ENCODE measurements at places on chromosomes 5 and 9.

GRCh38 chr5:139955053-139955605, 88.0 kb downstream of the NRG2 start:
- DNase-seq: no peak

- no peak for DNase-seq
These were observed 20.9 kb downstream of the C9orf57 start for GRCh38 chr9:72039532-72039931.

- no peak for DNase-seq
These were observed 1.4 kb downstream of the PITX1 start for GRCh38 chr5:135032695-135032998.

GRCh38 chr5:134798468-134798867, 39.9 kb downstream of the DDX46 start:
- DNase-seq: no peak

- DNase-seq: no peak
These were observed 164.2 kb upstream of the PUM3 start for GRCh38 chr9:3008091-3008490.

DNA sequence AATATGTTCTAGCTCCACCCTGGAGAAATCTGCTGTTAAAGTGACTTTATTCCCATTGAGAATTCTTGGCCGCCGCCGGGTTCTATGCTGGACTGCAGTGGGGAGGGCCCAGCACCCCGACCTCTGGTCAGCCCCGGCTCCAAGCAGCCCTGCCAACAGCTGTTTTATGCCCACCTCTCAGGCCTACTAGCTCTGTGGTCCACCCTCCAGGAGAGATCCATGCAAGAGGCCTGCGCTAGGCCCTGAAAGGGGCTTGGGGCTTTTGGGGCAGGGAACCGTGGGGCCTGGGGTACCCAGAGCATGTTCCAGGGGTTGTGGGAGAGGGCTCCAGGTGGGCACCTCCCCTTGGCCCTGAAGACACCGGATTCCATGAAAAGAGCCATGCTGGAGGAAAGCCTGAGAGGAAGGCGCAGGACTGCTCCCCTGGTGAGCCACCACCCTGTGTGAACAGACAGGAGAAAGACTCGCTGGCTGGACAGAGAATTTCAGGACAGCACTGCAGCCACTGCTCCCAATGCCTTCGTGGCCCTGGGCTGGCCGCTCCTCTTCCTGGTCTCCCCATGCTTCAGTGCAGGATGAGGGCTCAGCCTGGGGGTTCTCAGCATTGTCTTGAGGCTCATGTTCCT, 44.6 kb upstream of the RUFY1 start:
- DNase-seq: no peak

DNA sequence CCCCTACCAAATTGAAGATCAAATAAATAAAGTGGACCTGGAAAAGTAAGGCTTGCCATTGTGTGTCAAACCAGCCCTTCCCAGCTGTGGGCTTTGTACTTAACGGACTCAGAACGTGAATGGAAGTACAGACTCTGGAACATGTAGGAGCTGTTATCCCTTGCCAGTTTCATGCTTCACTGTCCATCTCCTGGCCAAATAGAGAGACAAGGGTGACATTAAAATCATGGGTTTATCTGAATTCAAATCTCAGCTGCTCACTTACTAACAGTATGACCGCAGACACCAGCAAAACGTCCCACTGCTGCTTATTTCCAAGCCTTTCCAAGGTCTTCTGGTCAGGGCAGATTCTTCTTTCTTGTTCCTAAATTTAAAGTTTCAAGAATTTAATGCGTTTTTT, 52.2 kb downstream of the EXOSC2 start:
- no peak for DNase-seq
